CD8-positive, alpha-beta T cell (primary cell): ENCODE measurements at places on chromosomes 6 and 20.

GRCh38 chr6:31079656-31080261 lies 32.6 kb downstream of the C6orf15 start:
- peak; percentile 72 for DNase-seq

GRCh38 chr6:69985180-69985579 lies 118.8 kb downstream of the COL19A1 start:
- DNase-seq = no peak

DNA sequence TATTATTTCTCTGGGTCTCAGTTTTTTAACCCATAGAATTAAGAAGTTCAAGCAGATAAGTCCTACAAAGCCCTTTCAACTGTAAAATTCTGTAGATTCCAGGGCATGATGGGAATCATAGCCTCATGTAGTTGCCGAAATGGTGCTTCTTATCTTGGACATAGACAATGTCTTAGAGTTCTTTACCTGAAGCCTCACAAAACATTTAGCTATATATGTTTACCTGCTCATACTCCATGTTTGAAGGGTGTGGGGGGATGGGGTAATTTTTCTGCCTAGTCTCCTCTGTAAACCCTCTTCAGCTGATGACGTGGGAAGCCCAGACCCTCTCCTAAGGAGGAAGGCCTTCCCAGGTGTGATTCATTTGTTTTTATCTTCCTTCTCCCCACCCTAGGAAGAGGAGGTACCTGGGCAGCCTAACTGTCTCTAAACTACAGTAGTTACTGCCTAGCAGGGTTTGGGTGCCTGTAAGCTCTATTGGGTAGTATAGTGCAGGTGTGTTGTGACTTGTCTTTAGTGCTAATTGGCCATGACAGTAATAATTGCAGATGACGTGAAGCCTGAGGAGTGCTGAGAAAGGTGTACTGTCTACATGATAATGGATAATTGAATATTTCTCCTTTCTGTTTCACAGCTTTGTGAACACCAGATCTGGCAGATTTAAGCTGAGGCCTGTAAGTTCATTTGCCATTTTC lies 230.8 kb downstream of the TFAP2B start:
- DNase-seq = no peak

- DNase-seq = no peak
Observed at GRCh38 chr6:50410579-50410978, 302.7 kb upstream of the TFAP2D start.

- DNase-seq = no peak
Observed at GRCh38 chr20:57856658-57857057, 146.8 kb upstream of the PMEPA1 start.

DNA sequence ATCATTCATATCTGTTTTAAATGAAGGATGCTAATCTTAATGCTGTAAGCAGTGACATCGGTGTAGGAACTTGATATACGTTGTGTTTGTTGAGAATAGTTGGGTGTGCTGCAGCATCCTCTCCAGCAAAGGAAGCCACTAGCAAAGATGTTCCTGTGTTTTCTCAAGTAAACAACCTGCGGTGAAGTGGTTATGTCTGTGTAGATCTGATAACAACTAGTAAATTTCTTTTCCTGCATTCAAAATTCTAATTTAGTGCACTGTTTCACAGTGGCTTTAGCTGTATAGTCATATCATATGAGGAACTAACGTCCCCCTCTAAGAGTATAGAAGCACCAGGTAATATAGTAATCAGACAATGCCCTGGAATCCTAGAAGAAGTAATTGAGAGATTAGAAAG lies 38.7 kb downstream of the NCOA7 start:
- no peak for DNase-seq

- no peak for DNase-seq
Observed at GRCh38 chr6:307065-307814, 15.0 kb downstream of the DUSP22 start.

DNA sequence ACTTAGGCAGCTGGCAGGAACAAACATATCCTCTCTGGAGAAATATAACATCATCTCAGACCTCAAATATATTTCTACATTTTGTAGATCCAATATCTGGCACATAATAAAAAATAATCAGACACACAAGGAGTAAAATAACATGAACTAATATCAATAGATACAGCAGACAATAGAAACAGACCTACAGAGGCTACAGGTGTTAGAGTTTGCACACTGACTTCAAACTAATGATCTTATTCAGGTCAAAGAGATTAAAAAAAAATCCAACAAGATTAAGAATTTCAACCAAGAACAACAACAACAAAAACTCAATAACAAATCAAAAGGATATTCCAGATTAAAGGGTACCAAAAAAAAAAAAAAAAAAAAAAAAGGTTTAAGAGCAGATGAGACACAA lies 13.9 kb upstream of the CDYL start:
- no peak for DNase-seq

DNA sequence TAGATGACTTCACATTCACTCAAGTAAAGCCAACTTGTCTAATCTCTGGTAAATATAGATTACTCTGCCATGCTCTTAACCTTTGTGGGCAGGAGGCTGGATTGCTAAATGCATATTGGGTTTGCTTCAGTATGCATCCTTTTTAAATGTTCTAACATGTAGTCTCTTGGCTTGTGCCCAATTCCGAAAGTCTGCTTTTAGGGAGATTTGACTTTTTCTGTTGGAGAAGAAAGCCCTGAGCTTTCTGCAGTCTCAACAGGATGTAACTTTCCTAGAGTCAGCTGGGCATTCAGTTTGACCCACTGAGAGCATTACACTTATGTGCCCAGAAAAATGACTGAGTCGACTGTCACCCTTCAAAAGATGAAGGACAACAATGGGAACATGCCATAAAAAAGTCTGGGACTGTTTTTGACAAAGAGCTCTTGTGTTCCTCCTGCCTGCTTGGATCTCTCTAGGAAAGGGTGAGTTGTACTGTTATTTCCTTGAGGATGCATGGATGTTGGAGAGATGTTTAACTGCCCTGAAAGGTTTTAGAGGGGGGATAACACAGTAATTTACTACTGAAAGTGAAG lies 299.4 kb downstream of the ZFAND3 start:
- no peak for DNase-seq

DNA sequence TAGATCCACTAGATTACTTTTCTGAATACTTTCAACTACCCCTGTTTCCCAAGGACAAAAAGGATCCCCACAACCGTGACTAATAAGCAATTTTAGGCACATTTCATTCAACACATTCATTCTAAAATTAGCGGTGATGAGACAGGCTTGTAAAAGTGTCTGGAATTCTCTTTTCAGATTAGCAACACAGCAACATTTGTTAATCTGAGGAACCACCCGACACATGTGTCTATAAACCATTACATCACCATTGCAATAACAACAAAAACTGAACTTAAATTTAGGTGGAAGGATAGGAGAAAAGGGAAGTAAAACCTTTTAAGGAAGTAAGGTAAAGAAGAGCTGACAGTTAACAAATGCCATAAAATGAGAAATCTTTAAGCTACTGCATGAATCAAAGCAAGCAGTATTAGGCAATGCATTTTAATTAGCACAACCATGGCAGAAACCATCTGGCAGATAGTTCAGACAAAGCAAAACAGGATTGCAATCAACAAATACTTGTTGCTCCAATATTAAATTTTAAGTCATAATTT lies 49.1 kb downstream of the MAP3K7 start:
- DNase-seq = no peak
